HCT116 (cell line): ENCODE measurements at places on chromosomes 5 and 9.

- DNase-seq, result no peak
These were observed 84.0 kb downstream of the SEC61B start for GRCh38 chr9:99305820-99306811.

DNA sequence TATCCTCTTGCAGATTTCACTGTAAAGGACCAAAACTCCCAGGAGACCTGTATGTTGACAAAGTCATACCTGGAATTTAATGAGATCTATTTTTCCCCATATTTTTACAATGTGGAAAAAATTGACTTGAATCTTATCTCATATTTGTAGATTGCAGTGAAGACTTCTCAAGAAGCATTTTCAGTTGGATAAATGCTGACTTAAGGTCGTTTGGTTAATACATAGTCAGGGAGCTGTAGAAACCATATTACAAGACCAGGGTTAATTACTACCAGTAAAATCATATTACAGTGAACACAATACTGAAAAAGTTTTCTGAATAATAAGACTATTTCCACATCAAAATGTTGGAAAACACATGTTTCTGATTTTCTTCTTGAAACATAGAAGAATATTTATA, 119.8 kb downstream of the ATG10 start:
- no peak for DNase-seq

- DNase-seq, result no peak
These were observed 194.2 kb downstream of the TENT4A start for GRCh38 chr5:6907320-6907918.

DNA sequence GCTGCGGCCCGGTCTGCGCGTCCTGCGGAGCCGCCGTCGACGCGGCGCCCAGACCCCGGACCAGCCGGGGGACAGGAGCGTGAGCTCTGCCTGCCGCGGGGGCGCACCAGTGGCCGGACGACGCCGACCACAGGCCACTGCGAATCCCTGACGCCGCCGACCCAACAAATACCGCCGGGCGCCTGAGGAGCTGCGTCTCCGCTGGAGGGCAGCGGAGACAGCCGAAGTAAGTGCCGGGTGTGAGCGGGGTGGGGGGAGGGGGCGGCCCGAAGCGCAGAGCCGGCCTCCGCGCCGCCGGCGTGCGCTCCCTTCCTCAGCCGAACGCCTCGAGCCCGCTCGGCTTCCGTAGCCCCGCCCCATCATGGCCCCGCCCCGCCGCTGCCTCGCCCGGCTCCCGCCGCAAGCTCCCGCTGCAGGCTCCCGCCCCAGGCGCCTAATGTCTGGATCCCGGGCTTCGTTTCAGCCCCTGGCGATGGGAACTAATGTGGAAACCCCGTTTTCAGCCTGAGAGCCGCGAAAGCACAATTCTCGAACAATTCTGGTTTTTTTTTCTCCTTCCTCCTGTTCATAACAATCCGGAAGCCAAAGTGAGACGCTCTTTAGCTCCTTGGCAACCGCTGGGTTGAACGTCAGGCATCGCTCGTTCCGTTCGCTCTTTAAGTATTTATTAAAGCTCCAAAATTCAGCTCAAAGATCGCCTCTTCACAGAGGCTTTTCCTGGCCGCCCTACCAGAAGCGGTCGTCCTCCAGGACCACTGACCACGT, at the start of gene RFK:
RFK (minus strand) TSS at position 232 of the 765 bp plus-strand sequence. CDS start 255 bp downstream, outside the sequence.
- peak; percentile 82 for DNase-seq

DNA sequence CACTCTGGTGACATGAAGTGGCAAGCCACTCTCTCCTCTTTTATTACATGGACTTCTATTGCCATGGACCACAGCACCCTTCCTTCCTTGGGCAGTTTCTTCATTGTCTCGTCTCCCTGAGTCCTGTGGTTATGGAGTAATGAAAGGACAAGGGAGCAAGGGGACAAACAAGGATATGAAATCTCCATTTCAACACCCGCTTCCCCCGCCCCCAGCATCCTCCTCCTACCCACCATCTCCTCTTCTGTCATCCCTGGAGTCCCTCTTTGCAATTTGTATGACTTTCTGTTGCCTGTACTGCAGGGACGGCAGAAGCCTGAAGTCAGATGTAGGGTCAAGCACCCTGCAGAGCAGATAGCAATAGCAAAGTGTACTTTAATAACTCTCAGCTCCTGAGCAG, 300.7 kb upstream of the CLINT1 start:
- DNase-seq, result no peak

DNA sequence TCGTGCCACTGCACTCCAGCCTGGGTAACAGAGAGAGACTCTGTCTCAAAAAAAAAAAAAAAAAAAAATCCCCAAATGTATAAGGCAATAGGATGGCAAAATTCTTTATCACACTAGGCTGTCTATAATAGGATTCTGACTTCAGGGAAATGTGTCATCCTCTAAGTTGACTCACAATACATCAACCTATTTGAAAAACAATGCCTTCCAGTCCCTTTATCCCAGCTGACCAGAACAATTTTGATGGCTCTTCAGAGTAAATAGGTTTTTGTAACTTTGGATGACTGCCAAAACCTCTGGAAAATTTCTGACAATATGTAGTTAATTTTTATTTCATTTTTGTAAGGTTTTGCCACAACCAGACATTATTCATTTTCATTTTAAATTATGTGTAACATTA, 184.1 kb downstream of the CCDC192 start:
- no peak for DNase-seq

GRCh38 chr5:36305571-36306326, 4.0 kb upstream of the RANBP3L start:
- peak; percentile 21 for DNase-seq

DNA sequence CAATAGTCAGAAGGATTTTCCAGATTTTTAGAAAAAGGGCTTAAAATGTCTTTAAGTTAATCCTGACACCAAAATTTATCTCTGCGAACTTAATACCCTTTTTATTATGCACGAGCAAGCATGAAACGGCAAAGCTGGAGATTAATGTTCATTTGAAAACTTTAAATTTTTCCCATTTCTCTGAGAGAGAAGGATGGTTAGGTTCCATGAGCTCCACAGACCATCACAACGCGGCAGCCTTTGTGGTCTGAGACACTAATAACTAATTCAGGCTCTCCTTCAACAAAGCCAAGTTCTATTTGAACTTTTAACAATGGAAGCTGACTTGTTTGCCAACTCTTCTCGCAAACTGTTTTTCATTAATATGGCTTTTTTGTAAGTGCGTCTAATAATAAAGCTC, 94.7 kb downstream of the MYO10 start:
- DNase-seq, result no peak

GRCh38 chr9:338602-339001, 123.9 kb downstream of the DOCK8 start:
- DNase-seq, result no peak

GRCh38 chr9:123267481-123268198, 746 bp downstream of the STRBP start:
- DNase-seq, result no peak

GRCh38 chr9:95167998-95168397, 149.5 kb downstream of the FANCC start:
- DNase-seq, result peak; percentile 61

- no peak for DNase-seq
These were observed 18.7 kb upstream of the MARCHF6 start for GRCh38 chr5:10334831-10335230.

DNA sequence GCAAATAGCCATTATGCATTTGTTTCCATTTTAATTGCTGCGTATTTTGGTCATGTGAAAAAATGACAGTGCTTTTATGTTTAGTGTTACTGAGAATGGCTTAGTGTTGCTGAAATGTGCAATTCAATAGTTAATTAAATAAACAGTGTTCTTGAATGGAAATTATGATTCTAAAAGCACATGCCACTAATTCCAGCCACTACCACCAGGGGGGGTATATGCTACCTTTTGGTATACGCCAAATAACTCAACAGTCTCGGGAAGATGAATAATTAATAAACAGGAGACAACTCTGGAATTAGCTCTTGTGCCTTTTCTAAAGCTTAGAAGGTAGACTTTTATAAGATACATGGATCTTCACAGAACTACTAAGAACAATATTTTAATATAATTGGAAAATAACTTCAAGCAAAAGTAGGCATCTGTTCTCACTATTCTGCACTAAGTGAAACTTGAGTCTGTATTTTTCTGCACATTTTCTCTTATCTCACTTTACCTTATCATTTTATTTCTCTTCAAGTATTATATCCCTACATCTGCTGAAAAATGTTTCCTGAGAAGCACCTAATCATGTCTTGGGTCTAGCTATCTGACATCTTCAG, 83.5 kb upstream of the MINAR2 start:
- DNase-seq, result peak; percentile 39

DNA sequence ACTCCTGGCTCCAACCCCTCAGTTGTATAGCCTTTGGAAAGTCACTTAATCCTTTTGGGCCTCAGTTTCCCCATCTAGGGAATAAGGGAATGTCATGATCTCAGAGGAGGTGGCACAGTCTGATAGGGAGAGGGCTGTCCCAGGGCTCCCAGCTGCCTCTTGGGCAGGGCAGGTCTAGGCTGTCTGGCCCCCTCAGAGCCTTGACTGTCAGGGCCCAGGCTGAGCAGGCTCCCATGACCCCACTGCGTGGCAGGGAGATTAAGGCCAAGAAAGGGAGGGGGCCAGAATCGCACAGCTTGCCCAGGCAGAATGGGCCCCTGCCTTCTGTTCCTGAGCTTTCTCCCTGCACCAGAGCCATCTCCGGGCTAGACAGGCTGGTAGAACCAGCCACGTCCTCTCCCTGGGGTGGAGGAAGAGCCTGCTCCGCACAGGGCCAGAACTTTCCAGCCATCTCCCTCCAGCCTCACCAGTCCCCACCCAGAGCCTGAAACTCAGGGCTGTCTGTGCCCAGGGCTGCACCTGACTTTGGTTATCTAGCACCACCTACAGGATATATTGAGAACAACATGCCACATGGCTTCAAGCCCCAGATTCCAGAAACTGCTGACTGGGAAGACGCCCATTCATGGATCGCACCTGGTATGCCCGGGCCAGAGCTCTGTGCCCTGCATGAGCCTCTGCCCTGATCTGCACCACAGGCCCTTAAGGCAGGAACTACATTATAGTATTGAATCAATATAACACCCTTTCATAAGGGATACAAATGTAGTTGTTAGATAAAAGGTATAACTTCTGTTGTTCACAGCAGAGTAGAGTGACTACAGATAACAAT, 32.1 kb downstream of the NAIF1 start:
- peak; percentile 85 for DNase-seq

GRCh38 chr5:1050423-1051365, 42.1 kb downstream of the NKD2 start:
- no peak for DNase-seq

DNA sequence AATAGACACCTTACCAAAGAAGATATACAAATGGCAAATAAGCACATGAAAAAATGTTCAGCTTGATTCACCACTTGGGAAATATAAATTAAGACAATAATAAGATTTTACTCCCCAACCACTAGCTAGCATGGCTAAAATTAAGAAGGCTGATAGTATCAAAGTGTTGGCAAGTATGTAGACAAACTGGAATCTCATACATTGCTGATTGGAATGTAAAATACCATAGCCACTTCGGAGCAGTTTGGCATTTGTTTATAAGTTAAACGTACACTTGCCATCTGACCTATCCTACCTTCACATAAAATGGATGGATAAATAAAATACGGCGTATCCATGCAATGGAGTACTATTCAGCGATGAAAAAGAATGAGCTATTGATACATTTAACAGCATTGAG, 129.2 kb downstream of the ZNF462 start:
- no peak for DNase-seq
